ENCODE measurements at places on chromosomes 6 and 20.

DNA sequence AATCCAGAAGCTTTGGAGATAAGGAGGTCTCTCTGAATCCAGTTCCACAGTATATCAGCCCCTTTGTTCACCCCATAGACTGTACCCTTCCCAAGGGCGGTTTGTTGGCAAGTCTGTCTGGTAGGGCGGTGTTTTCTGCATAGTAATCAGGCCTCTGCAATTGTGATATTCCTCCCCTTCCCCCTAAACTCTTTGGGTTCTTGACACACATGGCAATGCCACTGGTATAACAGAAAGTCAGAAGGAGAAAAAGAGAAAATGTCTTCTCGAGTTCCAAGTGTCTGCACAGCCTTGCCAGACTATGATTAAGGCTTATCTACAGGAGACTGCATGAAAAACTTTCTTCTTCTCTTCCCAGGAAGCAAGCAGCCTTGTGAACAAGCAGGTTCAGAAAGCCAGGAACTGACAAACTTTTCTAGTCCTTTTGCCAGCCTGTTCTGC, 45.6 kb downstream of the FOXO3 start:
- no peak for DNase-seq

GRCh38 chr6:167906899-167907298, 80.2 kb downstream of the AFDN start:
- no peak for DNase-seq

DNA sequence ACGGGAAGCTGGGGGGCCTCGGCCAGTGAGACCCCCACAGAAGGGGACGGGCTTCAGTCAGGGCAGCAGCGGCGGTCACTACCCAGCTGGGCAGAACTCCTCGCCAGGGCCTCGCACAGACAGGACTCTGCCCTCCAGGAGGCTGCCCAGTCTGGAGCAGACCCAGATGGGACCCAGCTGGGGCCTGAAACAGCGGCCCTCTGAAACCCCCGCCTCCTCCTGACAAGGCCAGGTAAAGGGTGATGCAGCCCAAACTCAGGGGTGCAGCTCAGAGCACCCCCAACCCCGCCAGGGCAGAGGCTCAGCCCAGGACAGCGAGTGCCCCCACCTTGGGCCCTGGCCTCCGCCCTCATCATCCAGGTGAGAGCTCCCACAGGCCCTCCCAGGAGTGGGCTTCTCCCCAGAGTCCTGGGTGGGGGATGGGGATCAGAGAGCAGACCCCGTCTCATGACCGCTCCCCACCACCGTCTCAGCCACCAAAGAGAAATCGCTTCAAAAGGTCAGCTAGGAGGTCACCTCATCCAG, 2.2 kb downstream of the EEF1A2 start:
- DNase-seq: no peak

DNA sequence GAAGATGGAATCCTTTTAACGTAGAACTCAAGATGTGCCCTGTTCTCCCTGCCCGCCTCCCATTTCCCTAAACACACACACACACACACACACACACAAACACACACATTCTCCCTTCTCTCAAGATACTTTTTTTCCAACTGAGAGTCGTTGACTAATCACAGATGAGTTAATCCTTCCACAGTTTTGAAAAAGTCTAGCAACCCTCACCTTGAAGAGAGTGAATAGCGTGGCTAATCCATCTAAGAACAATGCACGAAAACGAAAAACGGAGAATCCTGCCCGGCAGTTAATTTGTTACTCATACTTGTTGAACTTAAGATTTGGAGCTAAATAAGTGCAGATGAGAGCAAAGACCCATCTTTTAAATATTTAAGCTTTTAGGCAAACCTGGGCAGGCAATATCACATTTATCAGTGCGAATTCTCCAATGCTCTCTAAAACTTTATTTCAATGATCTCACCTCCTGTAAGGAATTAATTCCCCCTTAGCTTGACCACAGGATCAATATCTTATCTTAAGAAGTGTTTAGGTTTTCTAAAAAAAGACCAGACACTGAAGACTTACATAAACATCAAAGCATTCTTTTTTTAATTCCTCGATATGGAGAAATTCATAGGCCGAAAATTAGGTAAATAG, 1.1 kb downstream of the AGPAT4 start:
- no peak for DNase-seq

- no peak for DNase-seq
These were observed 512.6 kb upstream of the MAP3K7 start for GRCh38 chr6:91099479-91099878.

DNA sequence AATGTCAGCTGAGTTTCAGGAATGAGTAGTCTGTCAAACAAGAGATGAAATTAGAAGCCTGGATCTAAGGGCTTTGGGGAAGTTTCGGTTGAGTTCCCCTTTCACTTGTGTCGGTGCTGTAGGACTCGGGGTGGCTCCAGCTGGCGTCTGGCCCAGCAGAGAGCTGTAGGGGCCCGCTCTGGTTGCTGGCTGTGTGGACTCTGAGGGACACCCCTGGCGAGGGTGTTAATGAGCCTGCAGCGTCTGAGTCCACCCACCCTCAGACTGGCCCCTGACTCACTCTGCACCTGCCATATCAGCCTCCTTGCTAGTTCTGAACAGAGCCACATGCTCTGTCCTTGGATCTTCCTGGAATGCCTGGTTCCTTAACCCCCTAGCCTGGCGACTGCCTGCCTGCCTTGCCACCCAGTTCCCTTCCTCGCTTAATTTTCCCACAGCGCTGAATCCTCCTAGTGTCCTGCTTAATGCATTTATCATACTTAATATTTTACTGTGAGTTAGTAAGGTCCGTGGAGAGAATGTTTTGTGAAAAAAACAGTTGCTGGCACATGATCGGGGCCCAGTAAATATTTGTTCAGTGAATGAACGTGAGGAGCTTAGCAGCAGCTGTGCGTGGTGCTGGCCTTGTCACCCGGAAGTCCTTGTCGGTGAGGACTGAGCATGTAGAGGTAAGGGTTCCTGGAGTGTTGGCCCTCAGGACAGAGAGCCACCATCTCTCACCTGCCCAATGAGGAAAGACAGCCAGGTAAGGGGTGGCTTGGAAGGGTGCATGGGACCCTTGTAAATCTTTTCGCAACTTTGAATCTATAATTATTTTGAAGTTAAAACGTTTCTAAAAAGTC, 1.6 kb downstream of the DNAJC5 start:
- no peak for DNase-seq

DNA sequence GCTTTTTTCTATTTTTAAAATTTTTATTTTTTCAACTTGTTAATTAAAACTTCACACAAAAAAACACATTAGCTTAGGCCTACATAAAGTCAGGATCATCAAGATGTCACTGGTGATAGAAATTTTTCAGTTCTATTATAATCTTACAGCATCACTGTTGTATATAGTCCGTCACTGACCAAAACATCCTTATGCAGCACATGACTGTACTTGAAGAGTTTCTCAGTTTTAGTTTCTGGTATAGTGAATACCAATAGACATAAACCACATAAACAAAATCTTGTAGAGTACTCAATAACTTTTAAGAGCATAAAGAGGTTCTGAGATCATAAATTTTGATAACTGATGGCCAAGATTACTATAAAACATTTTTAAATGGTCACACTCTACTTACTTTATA, 71.8 kb downstream of the ASCC3 start:
- DNase-seq: no peak

- no peak for DNase-seq
These were observed 215.5 kb upstream of the LAMP5 start for GRCh38 chr20:9298906-9299305.

DNA sequence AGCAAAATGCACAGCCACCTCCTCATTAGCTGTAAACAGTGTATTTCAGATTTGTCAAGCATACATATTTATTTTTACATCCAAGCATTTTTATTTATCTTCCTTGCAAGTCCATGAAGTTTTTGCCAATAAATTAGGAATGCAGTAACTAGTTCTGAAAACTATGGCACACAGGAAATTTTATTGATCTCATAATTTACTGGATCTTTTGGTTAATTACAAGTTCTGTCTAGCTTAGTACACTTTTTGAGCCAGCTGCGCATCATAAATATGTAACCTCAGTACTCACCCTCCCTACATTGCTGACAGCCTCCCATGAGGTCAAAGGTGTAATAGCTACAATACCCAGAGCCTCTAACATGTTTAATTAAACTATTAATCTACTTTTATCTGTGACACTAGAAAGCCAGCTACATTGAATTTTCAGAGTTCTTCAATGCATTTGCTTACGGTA, 898.2 kb downstream of the KIF16B start:
- DNase-seq: no peak

- DNase-seq: no peak
These were observed 86.2 kb downstream of the TULP4 start for GRCh38 chr6:158398252-158399024.

- no peak for DNase-seq
These were observed 199.0 kb downstream of the ARHGAP18 start for GRCh38 chr6:129510950-129511349.

DNA sequence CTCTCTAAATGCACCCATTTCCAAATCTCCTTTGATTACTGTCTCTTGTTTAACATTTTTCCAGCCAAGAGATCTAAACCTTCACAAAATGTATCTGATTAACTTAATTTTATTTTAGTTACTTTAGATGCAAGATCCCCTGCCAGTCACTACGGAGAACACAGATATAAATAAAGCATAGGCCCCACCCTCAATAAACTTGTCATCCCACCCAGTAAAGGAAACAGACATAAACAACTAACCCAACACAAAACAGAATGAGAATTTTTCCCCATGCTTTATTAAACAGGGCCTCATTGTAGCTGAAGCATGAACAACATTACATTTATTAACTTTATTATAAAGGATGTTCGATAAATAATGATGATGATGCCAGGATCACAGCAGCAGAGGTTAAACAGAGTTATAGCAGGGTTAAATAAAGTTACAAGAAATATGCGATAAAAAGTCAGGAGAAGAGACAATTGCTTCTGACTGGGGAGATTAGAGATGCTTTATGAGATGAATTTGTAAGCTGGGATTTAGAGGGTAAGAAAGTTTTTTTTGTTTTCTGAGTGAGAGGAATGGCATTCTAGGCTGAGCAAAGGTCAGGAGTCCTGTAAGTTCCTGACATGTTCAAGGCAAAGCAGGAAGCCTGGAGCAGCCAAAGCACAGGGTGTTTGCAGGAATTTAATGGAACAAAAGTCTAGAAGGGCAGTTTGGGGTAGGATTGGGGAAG, 41.1 kb downstream of the TFAP2A start:
- no peak for DNase-seq

DNA sequence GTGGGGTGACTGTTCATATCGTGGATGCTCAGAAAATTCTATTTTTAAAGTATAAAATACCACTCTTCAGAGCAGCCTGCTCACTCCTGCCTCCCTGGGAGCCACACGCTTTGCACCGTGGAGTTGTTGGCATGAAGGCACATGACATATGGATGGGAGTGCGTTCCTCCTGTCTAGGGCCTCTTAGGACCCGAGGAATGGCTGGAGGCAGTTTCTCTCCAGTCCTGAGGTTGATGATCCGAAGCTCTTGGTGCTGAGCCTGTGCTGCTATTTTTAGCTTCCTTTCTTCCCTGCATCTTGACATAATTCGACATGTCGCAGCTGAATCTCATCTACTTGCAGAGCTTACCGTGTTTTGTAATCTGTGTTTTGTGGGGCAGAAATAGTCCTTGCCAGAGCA, 73.9 kb downstream of the PHACTR3 start:
- no peak for DNase-seq

GRCh38 chr6:143969077-143969476, 39.0 kb downstream of the PLAGL1 start:
- DNase-seq: no peak

GRCh38 chr6:157089851-157090250, 233.5 kb downstream of the TMEM242 start:
- DNase-seq: no peak

DNA sequence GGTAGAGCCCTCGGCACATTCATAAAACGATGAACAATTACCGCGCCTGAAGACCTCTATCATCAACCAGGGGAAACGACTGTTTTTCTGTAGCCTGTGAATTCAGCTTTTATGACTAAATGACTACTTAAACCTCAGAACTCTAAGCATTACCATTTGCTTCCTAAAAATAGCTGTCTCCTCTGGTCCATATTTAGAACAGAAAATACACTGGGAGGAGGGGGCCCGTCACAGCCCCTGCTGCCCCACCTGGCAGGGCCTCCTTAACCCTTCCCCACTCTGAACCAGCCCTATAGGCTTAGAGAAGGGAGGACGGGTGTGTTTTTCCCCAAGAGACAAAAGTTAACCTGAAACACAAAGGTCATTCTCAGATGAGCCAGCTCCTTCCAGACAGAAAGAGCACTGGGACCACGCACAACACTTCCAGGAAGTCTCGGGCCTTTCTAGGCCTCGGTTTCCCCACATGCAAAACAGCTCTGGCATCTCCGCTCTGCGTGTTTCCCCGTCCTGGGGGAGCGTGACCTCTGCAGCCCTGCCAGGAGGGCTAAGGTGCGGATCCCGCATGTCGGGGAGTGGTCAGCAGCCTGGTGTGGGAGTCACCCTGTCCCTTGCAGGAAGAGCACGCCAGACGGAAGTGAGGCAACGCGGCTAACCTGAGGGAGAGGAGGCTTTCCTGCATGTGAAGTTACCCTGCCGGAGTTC, 193.9 kb downstream of the DLL1 start:
- no peak for DNase-seq

DNA sequence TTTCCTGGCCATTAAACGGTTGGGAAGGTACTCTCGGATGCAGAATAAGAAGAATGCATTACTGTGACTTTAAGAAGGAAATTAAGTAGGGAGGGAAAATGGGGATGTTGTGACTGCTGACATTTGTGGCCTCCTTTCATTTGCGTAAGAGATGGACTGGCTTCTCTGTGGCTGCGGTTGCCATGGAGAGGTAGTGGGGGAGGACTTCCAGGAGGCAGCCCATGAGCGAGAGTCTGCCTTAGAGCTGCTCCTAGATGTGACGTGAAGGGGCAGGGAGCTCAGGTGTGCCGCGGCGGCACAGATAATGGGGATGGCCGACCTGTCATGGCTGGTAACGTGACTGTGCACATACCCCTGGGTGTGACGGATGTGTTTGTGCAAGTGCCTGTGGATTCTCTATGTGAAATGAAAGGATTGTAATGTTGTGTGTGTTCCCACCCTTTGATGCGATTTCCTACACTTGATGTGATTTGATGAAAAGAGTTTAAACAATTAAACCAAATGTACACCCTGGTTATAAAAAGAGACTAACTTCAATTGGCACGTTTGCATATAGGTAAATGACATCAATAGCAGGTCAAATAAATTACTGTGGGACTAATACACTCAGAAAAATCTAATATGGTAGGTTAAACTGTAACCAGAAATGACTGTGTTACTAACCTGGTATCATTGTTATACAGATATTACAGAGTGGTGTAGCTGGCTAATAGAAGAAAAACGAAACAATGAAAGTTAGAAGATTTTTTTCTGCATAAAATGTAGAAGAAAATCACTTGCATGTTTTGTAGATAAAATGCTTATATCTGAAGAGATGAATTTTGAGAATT, 48.9 kb downstream of the HIVEP1 start:
- DNase-seq: peak; percentile 60

Data from stimulated activated CD8-positive, alpha-beta memory T cell treated with anti-CD3 and anti-CD28 coated beads, Interleukin-2, amount 100 ng/mL, for 48 hours (primary cell).